ENCODE measurements at places on chromosomes 1 and 21.

GRCh38 chr1:184022668-184023067 lies 14.9 kb downstream of the COLGALT2 start:
- no peak for ATAC-seq

- ATAC-seq: peak; percentile 89
Measured at GRCh38 chr1:200653022-200653462, 16.7 kb downstream of the DDX59 start.

DNA sequence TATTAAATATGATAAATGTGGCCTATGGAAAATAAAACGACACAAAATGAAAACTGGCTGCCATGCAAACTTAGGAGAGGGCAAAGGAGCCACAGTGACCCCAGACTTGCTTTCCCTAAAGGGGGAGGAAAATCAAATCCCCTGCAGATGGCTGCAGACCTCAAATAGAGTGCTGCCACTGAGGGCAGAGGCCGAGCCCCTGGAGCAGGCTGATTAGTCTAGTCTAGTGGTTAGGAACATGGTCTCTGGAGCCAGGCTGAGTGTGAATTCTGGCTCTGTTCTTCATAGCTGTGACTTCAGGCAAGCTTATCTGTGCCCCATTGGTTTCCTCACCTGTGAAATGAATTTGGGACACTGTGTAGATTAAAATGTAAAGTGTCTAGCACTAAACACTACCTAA lies 60.8 kb downstream of the ITPKB start:
- ATAC-seq: no peak

DNA sequence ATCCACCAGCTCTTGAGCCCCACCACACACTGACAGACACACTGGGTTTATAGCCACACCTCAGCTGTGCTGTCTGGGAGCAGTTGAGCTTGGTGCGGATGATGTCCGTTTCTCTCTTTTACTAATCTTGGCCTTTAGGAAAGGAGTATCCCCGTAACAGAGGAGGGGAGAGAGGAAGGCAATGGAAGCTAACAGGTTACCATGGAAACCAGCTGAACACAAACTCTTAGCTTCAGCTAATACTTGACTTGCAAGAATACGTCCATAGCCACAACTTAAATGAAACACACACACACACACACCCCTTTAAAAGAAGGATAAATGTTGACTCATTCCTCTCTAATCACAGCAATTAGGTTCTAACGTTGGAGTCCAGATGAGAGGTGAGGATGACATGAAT lies 28.0 kb upstream of the LRRN2 start:
- no peak for ATAC-seq

DNA sequence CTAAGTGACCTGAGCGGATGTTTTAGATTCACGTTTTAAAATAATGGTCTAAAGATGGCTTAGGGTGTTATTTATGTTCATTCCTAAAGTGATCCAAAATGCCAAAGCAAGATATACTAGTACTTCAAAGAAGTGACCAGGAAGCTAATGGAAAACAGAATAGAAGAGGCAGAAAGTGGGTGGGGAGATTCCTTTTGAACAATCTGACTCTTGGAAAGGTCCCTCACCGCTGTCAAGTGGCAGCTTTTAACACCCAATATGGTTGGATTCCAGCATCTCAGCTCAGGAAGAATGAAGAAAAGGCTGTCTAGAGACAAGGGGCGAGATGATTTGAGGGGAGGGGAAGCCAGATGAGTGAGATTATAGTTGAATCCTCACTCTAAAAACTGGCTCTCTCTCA lies 90.3 kb downstream of the SCMH1 start:
- ATAC-seq: no peak

- ATAC-seq: no peak
Measured at GRCh38 chr1:206005234-206005633, 2.0 kb upstream of the RAB7B start.

DNA sequence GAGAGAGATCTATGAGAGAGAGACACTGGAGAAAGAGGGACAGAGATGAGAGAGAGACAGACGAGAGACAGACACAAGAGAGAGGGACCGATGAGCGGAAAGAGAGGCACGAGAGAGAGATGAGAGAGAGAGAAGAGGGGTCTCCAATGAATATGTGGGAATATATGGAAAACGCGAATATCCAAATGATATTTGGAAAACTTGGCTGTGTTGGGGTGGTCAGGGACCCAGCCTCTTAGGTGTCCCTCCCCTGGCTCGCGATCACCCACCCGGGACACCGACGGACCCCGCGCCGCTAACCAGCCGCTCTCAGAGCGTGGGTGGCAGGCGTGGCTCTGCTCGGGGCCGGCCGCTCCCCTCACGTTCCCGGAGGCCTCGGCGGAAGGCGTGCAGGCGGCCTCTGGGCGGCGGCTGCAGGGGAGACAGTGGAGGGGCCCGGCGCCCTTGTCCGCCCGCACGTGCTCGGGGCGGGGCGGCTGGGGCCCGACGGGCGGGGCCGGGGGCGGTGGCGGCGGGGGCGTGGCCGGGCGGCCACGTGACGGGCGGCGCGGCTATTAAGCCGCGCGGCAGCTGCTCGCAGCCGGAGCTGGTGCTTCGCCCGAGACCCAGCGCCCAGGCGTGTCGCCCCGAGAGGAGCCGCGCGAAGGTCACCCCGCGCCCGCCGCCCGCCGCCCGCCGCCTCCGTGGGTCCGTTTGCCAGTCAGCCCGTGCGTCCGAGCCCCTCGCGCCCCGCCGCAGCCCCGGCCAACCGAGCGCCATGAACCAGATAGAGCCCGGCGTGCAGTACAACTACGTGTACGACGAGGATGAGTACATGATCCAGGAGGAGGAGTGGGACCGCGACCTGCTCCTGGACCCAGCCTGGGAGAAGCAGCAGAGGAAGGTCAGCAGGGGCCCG lies at the start of gene ACTN2:
TSS of gene ACTN2 (plus strand) at position 583 of the 898 bp plus-strand sequence. CDS start at position 758, 175 bp downstream.
- peak; percentile 75 for ATAC-seq

- no peak for ATAC-seq
Measured at GRCh38 chr1:183388735-183389134, 29.4 kb downstream of the NMNAT2 start.

- ATAC-seq: no peak
Measured at GRCh38 chr1:54994355-54994990, 4.3 kb upstream of the BSND start.

- no peak for ATAC-seq
Measured at GRCh38 chr1:97204468-97204867, 482.9 kb downstream of the PTBP2 start.

GRCh38 chr1:61318319-61319125 lies 236.2 kb downstream of the NFIA start:
- ATAC-seq: peak; percentile 84

GRCh38 chr1:101239095-101240040 lies 2.5 kb downstream of the S1PR1 start:
- ATAC-seq: peak; percentile 45

GRCh38 chr1:70142075-70142474 lies 63.3 kb downstream of the LRRC40 start:
- ATAC-seq: no peak

- ATAC-seq: peak; percentile 91
Measured at GRCh38 chr1:27481994-27482620, 7.9 kb downstream of the WASF2 start.

DNA sequence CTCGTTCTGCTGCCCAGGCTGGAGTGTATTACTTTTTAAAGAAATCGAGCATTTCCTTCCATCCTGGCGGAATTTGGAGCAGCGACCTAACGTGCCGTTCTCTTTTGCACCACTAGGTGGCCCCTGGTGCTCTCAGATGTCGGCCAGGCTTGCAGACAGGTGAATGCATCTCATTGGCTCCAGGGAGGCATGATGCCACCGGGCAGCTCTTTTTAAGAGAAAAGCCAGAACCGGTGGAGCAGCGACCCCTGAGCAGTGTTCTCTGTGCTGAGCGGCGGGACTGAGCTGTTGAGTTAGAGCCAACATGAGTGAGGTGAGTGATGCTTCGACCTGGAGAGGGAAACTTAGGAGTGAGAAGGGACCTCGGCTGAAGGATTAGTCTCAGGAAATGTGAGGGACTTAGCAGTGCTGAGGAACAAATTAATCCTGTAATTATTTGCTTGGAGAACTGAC lies at the start of gene PCP4:
TSS of gene PCP4 (plus strand) at position 241 of the 453 bp plus-strand sequence. CDS start at position 305, 64 bp downstream.
- no peak for ATAC-seq

- no peak for ATAC-seq
Measured at GRCh38 chr1:157167437-157167836, 29.2 kb upstream of the ETV3 start.

DNA sequence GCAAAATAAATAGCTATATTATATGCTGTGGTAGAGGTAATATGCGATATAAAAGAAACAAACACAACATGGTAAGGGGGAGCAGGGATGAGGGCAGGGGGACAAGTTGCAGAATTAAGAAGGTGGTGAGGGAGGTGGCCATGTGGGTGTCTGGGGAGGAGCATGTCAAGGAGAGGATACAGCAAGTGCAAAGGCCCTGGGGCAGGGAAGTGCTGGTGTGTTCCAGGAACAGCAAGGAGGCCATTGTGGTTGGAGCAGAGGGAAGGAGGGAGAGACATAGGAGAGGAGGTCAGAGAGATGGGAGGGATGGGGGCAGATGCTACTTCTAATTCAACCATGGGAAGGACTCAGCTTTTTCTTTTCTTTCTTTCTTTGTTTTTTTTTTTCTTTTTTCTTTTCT lies 161.2 kb upstream of the IGSF21 start:
- ATAC-seq: no peak

DNA sequence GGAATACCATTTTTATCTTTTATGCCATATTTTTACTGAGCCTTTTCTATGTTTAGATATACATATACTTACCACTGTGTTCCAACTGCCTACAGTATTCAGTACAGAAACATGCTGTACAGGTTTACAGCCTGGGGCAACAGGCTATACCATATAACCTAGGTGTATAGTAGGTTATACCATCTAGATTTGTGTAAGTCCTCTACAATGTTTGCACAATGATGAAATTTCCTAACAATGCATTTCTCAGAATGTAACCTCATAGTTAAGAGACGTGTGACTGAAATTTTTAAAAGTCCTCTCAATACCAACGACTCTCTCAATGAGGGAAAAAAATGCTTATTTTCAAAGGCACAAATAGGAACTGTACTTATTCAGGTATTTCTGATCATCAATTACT lies 21.7 kb downstream of the INTS7 start:
- no peak for ATAC-seq

- ATAC-seq: no peak
Measured at GRCh38 chr21:15415541-15416261, 314.1 kb upstream of the USP25 start.

DNA sequence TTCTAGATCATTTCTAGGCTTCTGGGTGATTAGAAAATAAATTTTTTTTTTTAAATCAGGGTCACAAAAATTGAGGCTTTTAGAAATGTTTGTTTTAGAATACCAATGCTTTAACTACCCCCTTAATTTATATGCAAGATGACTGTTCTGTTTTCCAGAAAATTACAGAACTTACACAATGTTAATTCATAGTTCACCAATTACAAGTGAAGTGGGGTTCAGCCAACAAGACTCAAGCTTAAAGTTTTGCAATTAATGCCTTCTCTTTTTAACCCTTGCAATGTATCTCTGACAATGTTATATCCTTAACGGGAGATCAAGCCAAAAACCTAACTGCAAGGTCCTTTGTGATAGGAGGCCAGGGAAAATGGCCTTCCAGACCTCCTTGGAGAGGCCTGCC lies 5.6 kb downstream of the PRELP start:
- ATAC-seq: no peak

DNA sequence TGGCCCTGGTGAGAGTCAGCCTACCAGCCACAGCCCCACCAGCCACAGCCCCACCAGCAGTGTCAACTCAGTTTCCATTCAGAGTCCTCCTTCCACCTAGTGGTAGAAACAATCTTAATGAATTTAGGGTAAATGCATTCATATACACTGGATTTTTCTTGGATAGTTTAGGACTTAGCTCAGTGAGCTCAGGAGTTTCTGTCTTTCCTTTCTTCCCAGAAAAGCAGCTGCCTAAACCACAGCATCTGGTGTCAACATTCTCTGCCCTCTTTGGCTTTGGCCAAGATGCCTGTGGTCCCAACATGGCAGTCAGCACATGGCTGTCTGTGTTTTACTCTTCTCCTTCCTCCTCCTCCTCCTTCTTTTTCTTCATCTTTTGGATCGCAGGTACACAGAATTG lies 94.0 kb downstream of the CLIC6 start:
- ATAC-seq: no peak

- no peak for ATAC-seq
Measured at GRCh38 chr1:101301446-101302057, 64.7 kb downstream of the S1PR1 start.

GRCh38 chr1:187264995-187265602 lies 436.4 kb downstream of the PLA2G4A start:
- no peak for ATAC-seq

DNA sequence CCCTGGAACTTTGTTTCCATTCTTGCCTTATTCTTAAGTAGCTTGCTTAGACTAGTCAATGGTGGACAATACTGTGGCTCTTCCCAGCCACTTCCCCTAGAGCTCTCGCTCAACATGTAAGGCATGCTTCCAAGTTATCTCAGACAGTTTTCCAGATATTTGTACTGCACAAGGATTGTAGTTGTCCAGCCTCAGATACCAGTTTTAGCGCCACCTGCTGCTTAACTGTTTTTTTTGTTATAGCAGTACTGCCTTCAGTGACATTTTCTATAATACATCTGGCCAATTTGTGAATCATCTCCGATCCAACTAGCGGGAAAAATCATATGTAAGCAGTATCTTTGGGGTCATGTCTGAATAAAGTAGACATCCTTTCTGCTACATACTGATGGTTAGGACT lies 346.7 kb upstream of the ADGRL4 start:
- no peak for ATAC-seq

All from activated T-helper 17 cell treated with anti-CD3 and anti-CD28 coated beads, Interleukin-2, amount 50 U/mL, for 72 hours (primary cell).